ENCODE measurements at places on chromosomes 1 and 21.
A peak's percentile ranks its signal among the peaks of the same experiment; 100 is the strongest.

DNA sequence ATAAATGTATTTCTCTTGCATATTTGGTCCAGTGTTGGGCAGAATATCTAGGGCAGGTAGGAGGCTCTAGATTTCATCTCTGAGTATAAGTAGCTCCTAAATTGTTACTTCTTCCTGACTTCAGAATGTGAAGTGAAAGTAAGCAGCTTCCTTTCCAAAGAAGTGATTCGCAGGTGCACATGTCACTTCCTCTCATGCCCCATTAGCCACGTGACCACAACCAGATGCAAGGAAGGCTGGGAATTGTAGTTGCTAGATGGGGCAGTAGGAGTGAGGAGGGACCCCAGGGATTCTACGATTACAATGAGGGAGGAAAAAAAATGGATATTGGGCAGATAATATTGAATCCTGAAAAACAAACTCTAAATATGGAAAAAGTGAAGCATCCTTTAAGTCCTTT is 113.2 kb upstream of the CYYR1 start:
- peak; percentile 31 for DNase-seq

DNA sequence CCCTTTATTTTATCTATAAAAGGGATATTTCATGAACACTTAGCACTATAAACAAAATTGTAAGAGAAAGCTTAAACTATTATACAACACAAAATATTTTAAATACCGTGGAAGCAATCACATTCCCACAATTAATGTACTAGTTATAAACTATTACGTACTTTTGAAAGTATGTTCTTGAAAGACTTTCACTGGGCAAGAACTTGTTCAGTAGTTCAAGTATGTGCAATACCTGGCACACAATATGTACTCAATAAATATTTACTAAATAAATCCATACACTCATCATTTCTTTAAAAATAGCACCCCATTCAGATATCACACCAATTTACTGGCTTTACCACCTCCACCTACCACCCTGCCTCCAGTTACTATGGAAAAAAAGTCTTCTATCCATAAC is 12.6 kb upstream of the FMO2 start:
- DNase-seq: no peak

- no peak for DNase-seq
These were observed 211.1 kb downstream of the MRPL39 start for GRCh38 chr21:25396135-25396711.

DNA sequence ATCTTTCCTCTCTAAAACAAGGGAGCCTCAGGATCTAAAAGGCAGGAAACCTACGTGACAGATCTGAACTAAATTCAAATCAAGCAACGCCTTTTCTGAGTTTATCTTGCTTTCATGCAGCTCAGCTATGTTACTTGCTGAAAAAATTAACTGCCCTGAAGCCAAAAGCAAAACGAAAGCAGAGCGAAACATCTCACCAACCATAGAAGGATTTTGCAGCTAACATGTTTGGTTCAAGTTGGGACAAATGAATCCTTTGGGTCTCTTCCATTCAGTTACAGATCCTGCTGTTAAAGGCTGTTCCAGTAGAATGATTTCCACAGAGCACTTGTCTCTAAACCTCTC is 482 bp downstream of the SLC2A5 start:
- DNase-seq: peak; percentile 28

DNA sequence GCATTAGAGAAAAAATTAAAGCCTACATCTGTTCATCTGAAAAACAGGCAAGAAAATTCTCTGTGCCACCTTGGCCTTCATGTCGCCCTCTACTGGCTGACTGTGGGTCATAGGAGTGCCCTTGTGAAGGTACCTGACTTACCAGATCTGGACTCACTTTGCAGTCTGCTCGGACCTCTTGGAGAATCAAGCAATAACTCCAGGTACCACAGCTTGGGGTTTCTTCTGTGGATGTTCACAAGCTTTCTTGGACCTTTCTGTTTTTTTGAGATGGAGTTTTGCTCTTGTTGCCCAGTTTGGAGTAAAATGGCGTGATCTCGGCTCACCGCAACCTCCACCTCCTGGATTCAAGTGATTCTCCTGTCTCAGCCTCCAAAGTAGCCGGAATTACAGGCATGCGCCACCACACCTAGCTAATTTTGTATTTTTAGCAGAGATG is 2.4 kb upstream of the PRAMEF18 start:
- DNase-seq: peak; percentile 16

- DNase-seq: no peak
These were observed 16.2 kb upstream of the MEF2D start for GRCh38 chr1:156516821-156517220.

DNA sequence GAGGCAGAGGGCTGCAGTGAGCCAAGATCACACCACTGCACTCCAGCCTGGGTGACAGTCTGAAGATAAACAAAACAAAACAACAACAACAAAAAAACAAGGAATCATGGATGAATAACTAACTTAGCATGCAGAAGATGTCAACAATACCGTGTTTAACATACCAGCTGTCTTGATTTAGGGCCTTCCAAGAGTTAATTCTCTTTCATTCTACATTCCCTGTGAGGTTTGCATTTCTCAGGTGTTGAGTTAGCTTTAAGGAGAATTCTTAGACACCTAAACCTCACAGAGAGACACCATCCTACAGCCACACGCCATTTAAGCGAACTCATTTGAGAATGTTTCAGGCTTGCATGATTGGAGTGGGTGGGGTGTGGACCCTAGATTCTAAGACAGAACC is 363.1 kb upstream of the RUNX1 start:
- no peak for DNase-seq

DNA sequence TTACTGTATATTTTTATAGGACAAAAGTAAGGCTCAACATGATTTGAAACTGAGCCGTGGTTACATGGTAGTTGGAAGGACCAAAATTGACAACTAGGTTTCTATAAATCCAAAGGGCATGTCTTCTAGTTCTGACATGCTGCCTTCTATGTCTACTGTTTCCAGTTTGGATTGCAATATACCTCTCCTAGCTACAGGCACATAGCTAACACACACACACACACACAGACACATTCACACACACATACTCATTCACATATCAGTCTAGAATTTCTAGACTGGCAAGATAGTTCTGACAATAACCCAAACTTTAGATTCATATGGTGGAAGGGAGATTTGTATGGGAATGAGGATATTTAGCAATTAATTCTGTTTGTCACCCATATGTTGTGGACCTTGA is 544.8 kb upstream of the CAMK1G start:
- no peak for DNase-seq

DNA sequence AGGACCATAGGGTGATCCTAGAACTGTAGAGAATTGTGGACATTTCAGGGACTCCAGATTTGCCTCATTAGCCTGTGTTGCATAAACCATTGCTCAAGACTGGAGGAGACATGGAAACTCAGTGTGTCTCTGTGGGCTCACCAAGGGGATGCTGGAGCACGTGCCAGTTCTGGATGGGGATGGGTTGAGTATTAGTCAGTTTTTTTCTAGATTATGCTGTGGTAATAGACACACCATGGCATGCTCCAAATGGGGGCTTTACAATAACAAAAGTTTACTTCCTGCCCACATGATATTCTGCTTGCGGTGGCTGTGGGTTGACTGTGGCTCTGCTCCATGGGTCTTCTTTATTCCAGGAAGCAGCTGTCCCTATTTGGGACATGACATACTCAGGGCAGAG is 125.4 kb downstream of the FOXD2 start:
- DNase-seq: no peak

GRCh38 chr1:200118779-200119505 is 91.4 kb downstream of the NR5A2 start:
- no peak for DNase-seq

DNA sequence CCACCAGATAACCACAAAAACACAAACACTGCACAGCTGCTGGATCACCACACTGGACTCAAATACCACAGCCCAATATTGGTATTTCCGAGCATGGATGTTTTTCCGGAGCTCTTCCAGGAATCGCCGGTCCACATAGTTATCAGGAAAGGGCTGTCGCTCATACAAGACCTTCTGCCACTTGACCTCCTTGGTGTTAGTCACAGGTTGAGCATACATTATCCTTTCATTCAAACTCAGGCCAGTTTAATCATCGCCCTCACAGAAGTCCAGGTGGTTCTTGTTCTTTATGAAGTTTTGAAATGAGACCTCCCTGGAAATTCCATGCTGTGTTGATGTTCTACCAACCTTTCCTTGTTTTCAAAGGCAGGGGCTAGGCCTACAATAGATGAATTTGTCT is 1.5 kb downstream of the PIGC start:
- DNase-seq: no peak

- DNase-seq: peak; percentile 22
These were observed 54.6 kb upstream of the BTG3 start for GRCh38 chr21:17667256-17667655.

- no peak for DNase-seq
These were observed 1.3 kb upstream of the EFNA3 start for GRCh38 chr1:155077346-155077745.

DNA sequence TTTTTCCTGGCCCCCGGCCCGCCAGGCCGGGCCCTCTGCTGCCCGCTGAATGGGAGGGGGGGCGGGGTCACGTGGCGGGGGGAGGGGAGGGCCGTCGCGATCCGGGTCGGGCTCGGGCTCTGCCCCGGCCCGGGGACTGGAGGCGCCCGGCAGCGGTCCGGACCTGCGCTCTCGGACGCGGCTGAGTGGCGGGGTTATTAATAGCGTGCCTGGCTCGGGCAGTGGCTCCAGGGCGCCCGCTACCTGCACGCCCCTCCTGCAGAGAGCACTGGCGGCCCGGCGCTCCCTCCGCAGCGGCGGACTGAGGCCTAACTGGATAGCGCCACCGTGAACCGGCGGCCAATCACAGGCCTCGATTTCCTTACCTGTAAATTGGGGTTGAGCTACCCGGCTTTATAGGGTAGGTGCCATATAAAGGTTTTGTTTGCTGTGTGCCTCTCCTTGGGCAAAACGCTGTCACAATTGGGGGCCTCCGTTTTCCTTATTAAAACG is 28.1 kb downstream of the AHDC1 start:
- no peak for DNase-seq

DNA sequence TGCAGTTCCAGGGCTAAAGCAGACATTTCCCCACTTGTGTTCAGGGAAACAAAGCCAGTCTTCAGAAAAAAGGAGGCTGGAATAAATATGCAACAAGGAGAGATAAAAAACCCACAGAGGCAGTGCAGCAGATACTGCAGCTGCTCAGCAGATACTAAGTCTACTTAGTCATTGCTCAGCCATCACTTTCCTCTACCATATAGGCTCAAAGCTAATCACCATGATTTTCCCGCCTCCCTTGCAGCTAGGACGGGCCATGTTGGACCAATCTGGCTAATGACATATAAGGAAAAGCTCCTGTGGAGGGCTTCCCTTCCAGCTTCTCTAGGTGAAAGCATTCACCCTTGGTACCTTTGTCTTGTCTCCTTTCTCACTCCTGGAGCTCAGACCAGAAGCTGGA is 10.0 kb upstream of the EFHD2 start:
- DNase-seq: no peak

DNA sequence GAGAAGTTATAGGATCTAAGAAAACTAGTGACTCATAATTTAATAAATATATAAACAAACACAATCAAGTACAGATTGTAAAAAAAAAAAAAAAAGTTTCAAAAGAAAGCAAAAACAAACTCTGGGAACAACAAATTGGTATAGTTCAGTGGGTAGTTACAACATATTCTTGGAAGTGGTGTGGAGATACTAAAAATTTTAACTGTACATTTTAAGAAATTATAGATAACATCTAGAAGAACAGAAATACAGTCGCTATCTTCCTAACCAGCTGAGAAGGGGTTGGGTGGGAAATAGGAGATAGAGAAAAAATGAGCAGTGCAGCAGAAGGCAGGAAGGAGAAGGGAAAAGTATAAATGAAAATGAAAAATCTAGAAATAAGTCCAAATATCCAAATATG is 70.5 kb downstream of the LRRC8C start:
- DNase-seq: no peak

DNA sequence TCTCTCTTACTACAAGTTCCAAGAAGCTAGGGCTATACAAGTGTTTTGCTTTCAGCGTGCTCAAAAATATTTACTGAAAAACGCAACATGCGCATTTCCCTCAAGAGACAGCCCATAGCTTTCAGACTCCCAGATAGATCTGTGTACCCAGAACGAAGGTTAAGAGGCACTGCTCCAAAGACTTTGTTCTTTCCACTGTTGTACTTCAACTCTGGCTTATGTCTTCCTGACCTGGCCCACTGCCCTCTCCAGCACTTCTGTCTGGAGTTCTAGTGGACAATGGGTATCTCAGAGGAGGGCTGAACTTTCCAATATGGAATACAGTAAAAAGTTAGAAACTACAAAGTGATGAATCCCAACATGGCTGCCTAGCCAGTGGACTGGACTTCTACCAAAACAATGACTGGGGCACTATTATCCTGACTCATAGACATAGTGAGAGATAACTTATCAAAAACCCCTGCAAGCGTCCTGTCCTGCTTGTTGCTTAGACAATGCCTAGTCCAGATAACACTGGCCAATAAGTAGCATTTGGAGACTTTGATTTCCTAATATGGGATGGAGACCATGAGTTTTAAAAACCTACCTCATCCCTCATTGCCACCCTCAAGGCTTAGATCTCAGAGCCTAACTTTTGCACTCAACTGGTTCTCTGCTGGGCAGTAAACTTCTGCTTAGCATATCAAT is 8.8 kb upstream of the ADAR start:
- no peak for DNase-seq

DNA sequence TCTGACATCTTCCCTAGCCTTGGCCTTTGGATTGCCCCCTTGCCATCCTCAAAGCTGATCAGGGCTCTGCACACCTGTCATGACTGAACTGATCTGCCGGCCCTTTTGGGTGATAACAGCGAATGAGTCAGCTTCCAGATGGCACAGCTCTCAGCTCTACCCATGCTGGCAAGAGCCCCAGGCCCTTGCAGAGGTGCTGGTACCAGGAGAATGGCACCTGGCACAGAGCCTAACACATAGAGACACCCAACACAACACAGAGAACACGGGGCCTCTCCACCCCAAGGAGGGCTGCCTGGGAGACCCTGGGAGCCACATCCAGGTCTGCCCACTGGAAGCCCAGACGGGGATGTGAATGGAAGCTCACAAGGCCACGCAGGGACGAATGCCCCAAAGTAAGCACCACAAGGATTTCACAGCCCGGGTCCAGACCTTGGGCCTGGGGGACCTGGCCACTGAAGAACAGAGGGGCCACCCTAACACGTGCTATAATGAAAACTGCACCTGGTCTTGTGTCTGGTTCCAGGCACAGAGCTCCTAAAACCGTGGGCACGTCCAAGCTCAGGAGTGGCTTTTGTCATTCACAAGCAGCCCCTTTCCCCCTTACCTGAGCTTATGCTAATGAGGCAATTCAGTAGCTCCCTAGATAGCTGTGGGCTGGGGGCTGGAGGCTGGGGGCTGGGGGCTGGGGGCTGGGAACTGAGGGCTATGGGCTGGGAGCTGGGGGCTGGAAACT is 160.5 kb downstream of the NPHP4 start:
- DNase-seq: no peak

- no peak for DNase-seq
These were observed 12.0 kb downstream of the ALDH9A1 start for GRCh38 chr1:165686121-165686970.

- no peak for DNase-seq
These were observed 51.2 kb downstream of the XKR8 start for GRCh38 chr1:28010969-28011368.

GRCh38 chr1:8693107-8693506 is 124.3 kb downstream of the RERE start:
- DNase-seq: no peak

Data from HAP-1 (cell line).